ENCODE measurements at places on chromosomes 6 and 20.

DNA sequence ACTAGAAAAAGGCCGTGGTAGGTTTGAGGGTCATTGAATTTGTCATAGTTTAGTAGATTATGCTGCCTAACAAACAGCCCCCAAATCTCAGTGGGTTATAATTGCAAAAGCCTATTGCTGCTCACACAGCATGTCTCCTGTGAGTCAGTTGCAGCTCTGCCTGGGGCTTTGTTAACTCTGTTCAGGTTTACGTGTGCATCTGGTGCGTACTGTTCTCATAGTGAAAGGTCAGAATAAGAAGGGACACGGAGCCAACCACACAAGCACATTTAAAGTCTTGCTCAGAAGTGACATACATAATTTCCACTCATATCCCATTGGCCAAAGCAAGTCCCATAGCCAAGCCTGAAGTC, 48.1 kb upstream of the BMP2 start:
- DNase-seq, result no peak

DNA sequence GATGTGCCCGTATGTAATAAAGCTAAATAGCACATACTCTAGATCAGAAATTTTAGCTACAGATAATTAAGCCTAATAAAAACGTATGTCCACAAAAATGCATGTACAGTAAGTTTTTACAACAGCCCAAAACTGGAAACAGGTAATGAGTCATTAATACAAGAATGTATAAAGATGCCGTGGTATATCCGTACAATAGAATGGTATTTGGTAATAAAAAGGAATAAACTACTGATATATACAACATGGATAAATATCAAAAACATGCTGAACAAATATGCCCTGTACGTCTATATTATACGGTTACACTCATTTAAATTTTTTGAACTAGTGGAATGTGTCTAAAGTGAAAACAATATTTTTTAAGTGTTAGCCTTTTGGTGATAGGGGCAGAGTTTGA, 128.2 kb upstream of the ADGRB3 start:
- DNase-seq, result no peak

DNA sequence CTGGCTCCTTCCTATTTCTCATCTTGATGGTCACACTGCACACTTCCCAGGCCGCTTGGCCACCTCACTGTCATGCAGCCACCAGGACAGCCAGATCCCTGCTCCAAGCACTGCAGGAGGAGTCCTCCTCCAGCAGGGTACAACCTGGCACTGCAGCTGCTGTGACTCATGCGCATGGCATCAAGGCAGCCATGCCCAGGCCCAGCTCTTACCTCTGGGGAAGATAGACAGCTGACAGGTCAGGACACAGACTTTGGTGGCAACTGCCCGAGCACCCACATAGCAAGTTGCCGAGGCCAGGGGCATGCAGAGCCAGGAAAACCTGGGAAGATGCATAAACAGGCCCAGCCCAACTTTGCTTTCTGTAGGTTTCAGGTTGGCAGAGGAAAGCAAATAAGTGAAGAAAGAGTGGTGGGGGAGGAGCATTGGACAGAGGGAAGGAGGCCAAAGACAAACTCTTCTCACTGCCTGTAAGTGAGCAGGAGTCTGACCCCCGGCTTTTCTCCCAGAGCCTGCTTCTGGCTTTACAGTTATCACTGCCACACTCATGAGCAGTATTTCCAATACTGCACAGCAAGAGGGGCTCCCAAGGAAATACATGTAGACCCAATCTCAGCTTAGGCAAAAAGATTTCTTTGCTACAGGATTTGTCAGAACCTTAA, 38.8 kb downstream of the SLC22A3 start:
- no peak for DNase-seq

DNA sequence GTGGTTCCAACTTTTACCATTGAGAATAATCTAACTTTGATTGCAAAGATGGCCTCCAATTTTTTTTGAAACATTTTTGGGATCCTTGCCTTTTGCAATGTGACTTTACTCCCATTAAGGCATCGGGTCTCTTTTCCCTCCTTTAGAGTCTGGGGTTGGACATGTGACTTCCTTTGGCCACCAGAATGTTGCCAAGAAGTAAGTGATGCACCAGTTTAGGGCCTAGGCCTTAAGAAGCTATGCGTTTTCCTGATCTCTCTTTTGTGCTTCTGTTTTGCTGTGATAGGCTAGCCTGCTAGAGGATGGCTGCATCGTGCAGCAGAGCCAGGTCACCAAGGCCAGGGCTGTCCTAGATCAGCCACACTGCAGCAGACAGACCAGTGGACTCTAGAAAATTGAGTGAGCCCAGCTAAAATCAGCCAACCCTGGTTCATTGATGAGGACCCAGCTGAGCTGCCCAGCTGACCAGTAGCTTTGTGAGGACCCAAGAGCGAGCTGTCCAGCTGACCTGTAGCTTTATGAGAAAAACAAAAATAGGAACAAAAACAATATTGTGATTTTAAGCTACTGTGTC, 594.0 kb upstream of the JAG1 start:
- DNase-seq, result no peak

- no peak for DNase-seq
Measured at GRCh38 chr6:92589996-92590395, 829.4 kb downstream of the EPHA7 start.

DNA sequence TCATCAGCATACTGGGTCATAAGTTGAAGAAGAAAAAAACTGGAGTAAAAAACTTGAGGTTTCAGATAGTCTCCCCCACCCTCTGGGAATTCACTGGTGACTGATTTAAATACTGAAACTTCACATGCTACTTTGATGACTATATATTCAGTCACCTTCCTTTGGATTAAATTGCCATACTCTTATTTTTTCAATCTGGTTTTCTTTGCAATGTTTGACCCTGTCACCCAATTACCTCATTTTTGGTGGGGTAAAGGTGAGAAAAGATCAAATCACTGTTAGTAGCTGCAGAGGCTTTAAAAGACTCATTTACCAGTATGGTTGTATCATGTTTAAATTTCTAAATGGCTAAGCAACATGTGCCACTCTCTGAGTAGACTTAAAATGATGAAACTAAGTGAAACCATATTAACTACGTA, 862.7 kb upstream of the FLRT3 start:
- no peak for DNase-seq
